Cortex of kidney (tissue), 1 donor: ENCODE measurements at places on chromosomes 4 and X.

GRCh38 chr4:151175754-151176631 lies 76.6 kb downstream of the RPS3A start:
- DNase-seq, result no peak

GRCh38 chr4:137749466-137749865 lies 217.2 kb upstream of the PCDH18 start:
- no peak for DNase-seq

GRCh38 chrX:21806691-21807090 lies 32.7 kb upstream of the MBTPS2 start:
- no peak for DNase-seq

DNA sequence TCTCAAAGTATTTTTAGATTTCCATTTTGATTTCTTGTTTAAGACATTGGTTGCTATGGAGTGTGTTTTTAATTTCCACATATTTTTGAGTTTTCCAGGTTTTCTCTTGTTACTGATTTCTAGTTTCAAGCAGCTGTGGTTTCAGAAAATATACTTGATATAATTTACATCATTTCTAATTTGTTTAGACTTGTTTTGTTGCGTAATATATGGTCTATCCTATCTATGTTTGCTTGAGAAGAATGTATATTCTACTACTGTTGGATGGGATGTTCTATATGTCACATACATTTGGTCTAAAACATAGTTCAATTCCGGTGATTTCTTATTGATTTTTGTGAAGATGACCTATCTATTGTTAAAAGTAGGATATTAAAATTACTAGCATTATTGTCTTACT lies 170.5 kb upstream of the EMCN start:
- no peak for DNase-seq
